ENCODE measurements at places on chromosomes 7 and 10.
A peak's percentile ranks its signal among the peaks of the same experiment; 100 is the strongest.

DNA sequence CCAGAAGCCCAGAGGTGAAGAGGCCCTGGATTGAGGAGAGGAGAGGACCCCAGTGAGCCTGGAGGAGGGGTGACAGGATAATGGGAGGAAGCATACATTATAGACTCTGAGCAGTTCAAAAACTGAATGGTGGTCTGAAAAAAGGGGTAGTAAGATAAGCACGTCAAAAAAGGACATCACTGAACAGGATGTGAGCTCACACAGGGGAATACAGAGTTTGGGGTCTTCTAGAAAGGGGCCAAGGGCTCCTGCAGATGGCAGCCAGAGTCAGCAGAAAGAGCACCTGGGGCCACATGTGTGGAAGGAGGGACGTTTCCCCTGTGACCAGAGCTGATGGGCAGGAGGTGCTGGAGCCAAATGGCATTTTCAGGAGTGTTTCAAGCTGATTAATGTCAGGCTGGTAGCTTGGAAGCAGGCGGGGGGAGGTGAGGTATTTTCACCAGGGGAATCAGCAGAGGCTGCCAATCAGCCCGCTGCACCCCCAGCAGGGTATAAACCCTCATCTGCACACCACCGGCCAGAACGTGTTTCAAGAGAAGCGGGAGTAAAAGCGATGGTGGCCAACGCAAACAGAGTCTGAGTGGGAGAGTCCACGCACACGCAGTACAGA, 85.8 kb downstream of the TNS3 start:
- DNase-seq, result no peak

DNA sequence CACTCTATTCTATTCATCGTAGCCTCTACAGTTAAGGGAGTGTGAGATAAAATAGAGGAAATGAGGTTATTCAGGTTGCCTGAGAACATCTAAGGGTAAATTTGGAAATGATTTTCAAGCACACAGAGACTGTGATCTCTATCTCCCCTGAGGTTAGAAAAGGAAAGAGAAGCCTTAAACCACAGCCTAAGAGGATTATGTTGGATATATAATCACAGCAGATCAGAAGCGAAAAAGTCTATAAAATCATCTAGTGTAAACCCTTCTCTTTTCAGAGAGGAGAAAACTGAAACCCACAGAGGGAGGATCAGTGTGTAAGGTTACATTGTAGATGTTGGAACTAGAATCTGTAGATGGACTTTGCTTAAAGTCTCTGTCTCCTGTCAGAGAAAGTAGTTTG, 90.6 kb upstream of the SEMA3E start:
- DNase-seq, result no peak

DNA sequence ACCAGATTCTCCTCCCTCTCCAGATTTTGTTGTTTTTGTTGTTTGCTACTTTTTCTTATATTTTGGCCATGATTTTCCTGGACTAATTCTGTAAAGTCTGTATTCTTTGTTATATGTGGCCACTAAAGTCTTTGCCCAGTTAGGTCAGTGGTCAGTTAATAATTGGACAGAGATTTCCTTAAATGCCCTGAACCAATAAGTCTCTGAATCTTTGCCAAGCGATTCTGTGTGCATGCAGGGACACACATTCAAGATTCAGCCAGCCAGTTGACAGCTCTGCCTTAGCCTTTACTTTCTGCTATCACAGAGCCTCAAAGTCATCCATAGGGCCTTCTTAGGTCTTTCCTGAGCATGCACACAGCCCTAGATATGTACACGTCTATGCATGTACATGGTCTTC, 11.0 kb upstream of the COL17A1 start:
- no peak for DNase-seq

- DNase-seq, result no peak
Observed at GRCh38 chr10:34813626-34814222, 1.4 kb downstream of the PARD3 start.

- peak; percentile 88 for DNase-seq
Observed at GRCh38 chr7:116434820-116435341, 64.7 kb upstream of the CAV2 start.

DNA sequence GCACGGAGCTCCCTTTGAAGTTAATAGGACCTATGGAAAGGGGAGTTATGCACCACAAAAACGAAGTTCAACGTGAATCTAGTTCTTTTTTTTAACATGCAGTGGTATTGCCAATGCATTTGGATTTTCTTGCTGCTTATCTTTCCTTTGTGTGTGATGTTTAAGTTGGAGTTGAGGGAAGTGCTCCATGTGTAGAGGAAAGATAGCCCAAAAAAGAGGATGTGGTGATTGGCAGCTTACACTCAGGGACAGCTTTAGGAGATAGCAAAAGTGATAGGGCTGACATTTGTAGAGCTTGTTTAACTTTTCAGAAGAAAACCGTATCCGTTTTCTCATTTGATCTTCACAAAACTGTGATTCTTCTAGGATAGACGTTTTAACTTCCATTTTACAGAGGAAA, 101.3 kb downstream of the MDFIC start:
- DNase-seq, result no peak

- no peak for DNase-seq
Observed at GRCh38 chr7:143892527-143893300, 9.3 kb downstream of the TCAF1 start.

DNA sequence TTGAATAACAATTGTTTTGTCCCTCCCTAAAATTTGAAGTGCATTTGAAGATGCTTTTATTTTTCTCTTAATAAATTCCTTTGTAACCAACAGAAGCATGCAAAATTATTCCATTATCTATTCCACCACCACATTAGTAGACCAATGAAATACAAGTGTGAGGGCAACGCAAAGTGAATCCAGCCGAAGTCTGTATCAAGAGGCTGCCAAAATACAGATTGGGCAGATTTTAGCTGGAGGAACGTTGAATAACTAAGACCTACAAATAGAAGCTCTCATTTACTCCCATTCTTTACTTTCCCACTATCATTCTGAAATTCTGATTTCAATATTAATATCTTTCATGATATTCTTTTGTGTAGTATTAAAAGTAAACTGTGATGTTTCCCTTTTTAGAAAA, 233.7 kb downstream of the BMPER start:
- DNase-seq, result no peak

DNA sequence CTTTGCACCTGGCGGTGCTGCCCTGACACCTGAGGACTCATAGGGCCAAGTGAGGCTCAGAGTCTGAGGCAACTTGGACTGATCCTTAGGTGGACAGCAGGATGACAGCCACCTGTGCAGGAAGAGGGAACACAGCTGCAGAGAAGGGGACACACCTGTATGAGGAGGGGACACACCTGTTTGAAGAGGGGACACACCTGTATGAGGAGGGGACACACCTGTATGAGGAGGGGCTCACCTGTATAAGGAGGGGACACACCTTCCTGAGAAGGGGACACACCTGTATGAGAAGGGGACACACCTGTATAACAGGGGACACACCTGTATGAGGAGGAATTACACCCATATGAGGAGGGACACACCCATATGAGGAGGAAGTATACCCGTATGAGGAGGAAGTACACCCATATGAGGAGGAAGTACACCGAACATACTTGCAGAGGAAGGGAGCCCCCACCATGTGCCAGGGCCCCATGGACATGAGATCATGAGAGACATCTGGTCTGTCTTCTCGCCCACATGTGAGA, 285.9 kb downstream of the ADARB2 start:
- DNase-seq, result no peak

DNA sequence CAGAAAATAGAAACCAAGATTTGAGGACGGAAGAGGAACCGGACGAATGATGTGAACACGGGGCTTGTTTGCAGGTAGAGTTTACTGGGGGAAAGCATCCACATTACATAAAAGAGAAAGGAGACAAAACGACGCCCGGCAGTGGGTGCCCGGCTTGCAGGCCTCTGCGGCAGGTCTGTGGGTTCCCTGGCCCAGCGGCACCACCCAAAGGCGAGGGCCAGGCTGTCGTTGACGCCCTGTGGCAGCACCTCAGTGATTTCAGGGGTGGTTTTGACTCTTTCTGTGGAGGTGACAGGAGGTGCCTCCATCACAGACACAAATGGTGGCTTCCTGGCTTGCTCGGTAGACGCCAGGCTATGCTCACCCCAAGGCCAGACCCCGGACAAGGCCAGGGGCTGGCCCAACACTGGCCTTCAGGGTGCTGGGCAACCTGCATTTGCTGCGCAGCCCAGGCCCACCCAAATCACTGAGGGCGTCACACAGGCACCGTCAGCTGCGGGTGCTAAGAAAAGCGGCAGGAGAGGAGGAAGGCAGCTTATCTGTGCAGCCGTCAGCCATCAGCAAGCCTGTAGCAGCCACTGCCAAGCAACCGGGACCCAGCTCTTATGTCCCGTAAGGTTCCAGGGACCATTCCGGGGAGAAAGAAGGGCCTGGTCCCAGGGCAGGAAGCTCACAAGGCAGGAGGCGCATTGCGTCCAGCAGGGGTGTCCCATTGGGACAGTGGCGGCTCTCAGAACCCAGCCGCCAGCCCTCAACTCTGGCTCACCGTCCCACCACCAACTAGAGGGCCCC, 230.3 kb downstream of the PTPRN2 start:
- DNase-seq, result no peak

GRCh38 chr7:159310457-159311171, 165.9 kb upstream of the VIPR2 start:
- no peak for DNase-seq

- no peak for DNase-seq
Observed at GRCh38 chr7:51850126-51850525, 533.5 kb upstream of the COBL start.

DNA sequence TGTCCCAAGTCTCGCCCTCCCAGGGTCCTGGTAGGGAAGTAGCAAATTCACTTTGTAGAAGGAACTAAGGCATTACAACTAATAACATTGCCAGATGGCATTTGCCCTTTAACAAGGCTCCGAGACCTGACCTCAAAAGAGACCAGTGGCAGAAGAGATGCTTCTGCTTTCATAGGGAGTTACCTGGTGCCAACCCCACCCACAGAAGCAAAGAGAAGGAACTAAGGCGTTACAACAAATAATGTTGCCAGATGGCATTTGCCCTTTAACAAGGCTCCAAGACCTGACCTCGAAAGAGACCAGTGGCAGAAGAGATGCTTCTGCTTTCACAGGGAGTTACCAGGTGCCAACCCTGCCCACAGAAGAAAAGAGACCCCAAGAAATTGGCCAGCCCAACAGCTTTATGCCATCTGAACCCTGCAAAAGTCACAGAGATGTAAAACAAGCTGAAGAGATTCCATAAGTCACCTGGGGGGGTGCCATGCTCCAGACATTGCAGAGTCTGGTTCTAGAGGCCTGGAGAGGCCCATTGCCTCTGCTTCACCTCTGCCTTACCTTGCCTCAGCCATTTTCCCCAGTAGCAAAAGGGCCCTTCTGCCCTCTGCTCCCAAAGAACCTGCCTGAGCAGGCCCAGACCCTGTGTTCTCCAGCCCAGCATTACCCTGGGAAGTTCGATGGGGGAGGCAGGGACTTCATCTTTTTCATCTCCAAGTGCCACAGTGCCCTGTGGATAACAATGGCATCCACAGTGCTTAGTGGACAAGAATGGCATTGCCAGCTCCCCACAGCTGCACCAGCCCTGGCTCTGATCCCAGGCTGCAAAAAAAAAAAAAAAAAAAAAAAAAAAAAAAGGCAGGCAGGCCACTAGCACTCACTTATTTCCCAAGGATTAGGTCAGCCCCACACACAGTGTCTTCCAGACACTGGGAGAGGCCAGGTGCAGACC, 179.5 kb upstream of the PLXNA4 start:
- no peak for DNase-seq

DNA sequence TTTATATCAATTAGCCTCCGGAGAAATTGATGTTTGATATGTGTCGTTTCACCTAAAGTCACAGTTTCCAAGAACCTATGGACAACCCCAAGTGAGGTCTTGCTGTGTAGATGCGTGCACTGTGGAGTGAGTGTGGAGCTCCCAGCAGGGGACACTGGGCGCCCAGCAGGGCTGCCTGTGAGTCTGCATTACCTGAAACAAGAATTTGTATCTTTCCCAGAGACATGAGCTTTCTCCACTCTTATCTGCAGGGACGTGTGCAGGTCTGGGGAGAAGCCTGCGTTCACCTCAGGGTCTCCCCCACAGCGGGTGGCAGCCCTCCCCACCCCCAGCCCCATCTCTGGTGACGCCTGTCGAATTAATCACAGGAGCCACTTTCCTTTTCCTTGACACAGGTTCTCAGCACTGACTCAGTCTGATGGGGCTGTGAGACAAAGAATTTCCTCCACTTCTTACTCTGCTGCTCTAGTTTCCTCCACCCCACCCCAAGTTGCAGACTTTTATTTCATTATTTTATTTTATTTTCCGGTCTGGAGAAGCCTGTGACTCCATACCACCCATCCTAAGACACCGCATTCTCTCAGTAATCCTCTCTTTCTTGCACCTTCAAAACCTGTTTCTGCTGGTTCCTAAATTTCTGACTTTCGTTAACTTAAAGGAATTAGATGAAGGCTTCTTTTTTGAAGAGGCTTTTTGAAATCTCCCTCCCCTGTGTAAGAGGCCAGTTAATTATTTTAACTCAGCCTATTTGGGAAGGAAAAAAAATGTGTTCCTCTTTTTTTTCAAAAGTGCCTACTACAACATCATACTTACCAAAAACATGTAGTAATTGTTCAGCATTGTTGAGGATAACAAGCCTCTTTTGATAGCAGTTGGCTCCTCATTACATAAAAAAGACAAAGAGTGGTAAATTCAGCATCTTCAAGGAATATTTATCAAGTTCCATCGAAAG, 17.0 kb upstream of the INSIG1 start:
- DNase-seq, result no peak

DNA sequence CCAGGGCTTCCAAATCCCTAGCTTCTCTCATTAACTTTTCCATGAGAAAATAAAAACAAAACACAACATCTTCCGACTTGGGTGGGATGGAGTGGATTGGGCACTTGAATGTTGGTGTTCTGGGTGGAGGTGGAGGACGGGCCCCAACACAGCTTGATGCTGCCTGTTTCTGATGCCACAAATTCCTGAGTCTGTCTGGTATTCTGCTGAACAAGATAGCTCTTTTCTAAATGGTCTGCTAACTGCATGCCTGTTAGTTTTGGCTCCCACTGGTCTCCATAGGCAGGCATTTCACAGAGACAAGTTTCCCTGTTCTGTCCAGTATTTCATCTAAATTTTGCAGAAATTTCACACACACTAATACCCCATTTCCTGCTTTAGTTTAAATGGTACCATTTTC, 160.9 kb upstream of the FZD8 start:
- DNase-seq, result no peak

- DNase-seq, result no peak
Observed at GRCh38 chr7:44148961-44149536, 7.9 kb upstream of the MYL7 start.

DNA sequence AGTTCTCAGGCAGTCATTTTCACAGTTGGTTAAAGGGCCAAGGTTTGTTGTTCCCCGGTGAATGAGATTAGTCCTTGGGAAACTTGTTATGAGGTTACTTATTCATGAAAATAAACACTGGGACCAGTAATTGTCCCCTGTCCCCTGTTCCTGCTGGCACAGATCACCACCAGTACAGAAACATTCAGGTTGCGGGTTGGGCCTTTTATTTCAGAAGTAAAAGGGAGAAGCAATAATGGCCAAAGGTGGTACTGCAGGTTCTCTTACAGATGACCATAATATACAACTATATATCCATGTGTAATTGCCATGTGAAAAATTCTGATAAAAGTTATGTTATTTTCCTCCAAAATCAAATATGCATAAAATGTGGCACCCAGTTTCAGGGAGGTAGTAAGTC, 442.0 kb downstream of the SORCS1 start:
- no peak for DNase-seq

GRCh38 chr7:118076564-118076963, 107.4 kb upstream of the LSM8 start:
- DNase-seq, result no peak

GRCh38 chr7:22622116-22622785, 104.7 kb upstream of the IL6 start:
- no peak for DNase-seq
